CD4-positive, alpha-beta memory T cell (primary cell): ENCODE measurements at places on chromosomes 2 and 18.

DNA sequence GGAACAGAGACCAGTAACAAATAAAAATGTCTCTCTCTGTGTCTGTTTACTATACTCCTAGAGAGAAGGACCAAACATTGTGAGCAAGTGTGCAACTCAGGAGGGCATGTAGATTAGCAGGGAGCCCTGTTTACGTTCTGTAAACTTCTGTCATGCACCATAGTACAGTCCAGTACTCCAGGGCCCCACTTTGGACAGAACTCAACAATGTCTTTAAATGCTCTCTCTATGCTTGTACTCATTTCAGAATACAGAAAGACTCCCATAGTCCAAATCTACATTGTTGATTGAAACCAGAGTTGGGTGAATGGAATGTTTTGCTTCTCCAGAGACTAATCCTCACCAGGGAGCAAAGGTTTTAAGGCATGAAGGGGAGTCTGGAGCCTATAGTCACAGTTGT, 934.8 kb downstream of the NRXN1 start:
- no peak for DNase-seq

GRCh38 chr2:207286106-207286505, 120.4 kb upstream of the KLF7 start:
- no peak for DNase-seq

DNA sequence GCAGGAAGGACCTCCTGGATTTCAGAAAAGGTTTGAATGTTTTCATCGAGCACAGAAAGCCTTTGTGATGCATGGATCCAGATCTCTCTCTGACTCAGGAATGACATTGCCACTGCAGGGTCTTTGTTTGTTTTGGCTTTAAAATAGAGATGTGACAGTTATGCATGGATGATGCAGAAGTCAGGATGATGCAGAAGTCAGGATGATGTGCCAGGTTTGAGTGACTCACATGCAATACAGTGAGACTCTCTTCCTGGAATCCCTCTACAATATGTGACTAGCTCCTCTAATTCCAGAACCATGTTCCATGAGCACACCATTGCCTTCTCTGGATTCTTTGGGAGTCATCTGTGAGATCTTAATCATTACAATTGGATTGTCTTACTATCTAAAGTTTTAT, 177.9 kb upstream of the RAB6C start:
- DNase-seq = no peak

DNA sequence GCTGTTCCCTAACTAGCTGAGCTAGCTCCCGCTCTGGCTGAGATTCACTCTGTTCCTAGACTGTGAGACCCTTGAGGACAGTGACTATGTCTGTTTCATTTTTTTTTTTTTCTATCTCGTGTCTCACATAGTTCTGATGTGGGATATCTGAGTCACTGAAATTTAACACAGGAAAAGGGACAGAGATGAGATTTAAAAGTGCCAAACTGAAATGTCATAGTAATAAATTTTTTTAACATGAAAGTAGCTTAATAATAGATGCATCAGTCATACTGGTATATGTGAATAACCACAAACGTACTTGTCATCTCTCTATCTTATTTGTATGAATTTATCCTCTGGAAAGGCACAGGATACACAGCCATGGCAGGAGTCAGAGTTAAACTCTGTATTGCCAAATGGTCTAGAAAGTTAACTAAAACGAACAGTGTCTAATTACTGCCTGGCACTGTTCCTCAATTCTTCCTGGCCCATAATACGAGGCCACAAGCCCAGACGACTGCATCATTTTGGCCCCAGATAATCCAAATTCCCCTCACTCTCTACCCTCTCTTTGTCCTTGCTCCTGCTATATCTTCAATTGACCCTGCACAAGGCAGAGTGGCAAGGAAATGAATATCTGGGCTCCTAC, 87.5 kb downstream of the SATB2 start:
- DNase-seq = no peak

DNA sequence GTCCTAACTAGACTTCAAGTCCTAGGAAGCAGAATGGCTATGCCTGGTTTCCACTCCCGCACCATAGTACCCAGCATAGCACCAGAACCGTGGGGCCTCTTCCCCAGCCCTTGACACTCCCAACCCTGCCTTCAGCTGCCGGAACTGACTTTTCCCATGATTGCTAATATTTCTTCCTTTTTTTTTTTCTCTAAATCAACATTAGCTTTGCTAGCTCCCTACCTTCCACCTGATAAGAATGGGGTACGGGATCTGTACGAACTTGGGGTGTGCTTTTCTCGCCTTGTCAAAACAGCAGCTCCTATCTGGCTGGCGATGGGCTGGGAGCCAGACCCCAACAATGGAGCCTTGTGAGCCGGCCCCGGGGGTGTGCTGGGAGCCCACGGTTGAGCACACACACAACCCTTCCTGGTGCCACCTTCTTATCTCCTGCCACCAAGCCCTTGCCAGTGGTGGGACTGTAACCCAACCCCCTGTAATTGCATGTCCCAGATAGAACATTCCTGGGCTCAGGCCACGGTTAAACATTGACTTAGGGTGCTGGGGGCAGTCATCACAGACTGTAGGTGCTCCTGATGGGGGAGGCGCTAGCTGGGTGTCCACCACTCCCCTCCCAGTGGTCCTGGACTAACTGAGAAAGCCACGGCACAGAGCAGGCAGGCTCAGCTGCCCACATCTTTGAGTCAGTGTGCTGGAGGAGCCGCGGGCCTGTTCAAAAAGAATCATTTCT, 213.0 kb upstream of the HAAO start:
- no peak for DNase-seq

DNA sequence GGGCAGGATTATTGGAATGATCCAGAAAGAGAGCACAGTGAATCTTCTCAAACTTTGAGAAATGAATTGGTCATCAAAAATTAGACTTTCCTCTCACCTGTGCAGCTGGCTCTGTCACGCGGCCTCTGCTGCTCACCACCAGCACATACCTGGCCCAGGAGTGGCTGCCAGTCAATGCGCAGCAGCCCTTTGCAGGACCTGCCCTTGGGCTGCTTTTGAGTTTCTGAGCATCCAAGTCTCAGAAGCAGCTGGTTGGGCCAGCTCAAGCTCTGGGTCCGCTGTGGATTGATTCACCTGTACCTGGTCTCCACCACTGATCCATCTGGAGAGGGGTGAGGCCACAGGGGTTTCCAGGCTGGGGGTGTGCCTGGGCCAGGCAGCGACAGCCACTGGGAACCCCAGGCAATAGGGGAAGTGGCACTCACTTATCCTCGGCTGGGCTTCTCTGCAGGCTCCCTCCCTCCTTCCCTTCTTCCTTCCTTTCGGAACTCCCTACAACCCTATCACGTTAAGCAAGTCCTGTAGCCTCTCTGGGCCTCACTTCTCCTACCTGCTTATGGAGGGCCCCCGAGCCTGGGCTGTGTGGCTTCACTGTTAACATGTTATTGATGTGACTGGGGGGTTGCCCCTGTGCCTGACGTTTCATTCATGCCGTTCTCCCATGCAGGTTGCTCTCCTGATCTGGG, 48.1 kb downstream of the SH3BP4 start:
- no peak for DNase-seq

GRCh38 chr2:173090973-173091660, 15.5 kb downstream of the MAP3K20 start:
- DNase-seq = no peak

GRCh38 chr2:187581125-187581896, 27.1 kb upstream of the TFPI start:
- DNase-seq = peak; percentile 8

DNA sequence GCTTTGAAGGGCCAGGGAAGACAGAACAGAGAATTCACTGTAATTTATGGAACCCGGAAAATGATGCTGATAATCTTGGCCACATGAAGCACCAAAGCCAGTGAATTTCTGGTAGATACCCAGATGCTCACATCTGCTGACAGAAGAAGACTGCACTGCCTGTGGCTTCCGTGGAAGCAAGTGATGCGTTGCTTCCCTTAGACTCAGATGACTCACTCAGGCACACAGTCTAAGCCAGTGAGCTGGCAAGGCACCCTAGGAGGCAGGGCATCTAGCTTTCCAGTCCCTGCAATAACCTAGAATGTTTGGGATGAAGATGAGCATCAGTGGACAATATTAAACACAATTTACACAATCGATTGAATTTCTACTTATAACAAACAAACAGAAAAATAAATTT, 284.7 kb downstream of the CMPK2 start:
- DNase-seq = no peak

- no peak for DNase-seq
Observed at GRCh38 chr2:39786761-39787522, 7.9 kb upstream of the THUMPD2 start.

DNA sequence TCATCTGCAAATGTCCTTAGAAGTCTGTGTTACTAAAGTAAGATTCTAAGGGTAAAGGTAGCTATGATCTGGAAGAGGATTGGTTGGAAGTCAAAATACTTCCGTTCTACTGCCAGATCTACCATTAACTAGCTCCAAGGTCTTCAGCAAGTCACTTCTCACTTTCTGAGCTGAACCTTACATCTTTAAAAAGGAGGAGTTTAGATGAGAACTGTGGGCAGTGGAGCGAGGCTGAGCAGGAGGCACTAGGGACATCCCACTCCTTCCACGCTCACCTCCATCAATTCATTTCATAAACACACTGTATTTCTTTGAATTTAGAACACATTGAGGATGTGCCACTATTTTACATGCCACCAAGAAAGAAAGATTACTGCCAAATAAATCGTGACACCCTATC, 143.0 kb downstream of the ABCA12 start:
- no peak for DNase-seq

DNA sequence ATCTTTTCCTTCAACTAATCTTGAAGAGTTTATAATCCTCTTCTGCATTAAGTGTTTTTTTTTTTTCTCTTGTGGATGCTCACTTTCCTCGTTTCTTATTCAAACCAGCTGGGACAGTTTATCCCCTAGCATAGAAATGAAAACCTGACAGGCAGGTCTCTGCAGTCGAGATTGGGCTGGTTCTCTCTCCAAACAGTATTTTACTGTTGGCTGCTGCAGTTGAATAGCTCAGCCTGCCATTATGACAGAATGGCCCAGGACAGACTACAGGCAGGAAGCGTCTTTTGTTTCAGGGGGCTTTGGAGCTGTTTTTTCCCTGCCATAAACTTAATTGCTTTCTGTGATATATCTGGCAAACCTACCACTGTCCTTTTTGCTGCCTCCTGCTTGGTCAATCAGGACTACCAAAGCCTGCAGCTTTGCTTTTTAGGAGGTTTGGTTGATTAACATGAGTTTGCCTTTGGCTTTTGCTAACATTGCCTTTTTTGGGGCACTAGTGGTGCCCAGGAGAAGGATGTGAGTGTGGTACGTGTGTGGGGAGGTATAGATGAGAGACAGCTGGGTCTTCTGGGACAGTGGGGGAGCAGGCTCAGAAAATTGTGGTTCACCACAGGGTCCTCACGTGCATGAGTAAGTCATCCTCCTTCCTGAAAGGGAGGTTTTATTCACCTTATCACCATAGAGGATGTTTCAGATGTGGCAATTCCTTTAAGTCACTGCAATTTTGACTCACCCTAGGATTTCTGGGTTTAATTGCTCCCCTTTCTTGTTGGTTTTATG, 128.7 kb downstream of the LYPD6B start:
- DNase-seq = peak; percentile 38

GRCh38 chr2:96396095-96396494, 60.5 kb downstream of the NCAPH start:
- DNase-seq = no peak

DNA sequence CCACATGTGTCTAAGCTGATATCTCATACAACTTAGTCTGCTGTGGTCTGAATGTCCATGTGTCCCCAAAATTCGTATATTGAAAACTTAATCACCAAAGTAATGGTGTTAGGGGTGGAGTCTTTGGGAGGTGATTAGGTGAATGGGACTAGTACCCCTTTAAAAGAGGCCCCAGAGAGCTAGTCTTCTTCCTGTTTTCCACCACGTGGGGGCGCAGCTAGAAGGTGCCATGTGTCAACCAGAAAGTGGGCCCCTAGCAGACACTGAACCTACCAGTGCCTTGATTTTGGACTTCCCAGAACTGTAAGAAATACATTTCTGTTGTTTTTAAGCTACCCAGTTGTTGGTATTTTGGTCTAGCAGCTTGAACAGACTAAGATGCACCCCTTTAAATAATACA, 86.6 kb downstream of the ASB1 start:
- DNase-seq = no peak

DNA sequence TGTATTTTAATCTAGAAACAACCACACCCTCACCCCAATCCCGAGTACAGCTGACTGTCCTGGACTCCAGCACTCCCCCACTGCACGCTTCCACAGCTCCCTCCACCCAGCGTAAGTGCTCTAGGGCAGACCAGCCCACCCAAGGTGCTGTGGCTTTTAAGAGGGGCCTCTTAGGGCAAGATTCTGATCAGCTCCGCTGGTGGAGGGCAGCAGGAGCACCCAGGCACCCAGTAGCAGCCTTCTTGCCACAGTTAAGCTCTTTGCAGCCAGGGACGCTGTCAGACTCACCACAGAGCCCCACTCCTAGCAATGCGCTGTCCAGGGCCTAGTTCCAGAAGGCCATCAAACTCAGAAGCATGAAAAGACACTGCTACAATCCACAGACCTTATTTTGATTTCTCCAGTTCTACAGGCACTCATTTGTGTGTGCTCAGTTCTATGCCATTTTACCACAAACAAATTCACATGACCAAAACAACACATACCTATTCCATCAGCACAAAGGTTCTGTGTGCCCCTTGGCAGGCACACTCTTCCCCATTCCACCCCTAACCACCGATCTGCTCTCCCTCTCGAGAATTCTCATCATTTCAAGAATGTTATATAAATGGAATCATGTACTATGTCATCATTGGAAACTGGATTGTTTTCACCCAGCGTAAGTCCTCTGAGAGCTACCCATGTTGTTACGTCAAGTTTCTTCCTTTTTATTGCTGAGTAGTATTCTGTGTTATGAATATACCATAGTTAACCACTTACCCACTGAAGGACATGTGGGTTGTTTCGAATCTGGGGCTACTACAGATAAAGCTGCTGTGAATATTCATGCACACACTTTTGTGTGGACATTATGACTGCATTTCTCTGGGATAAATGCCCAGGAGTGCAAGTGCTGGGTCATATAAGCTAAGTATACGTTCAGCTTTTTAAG, 40.4 kb downstream of the PTPN2 start:
- DNase-seq = no peak

- no peak for DNase-seq
Observed at GRCh38 chr2:28390746-28391563, 1.7 kb upstream of the FOSL2 start.
